ENCODE measurements at places on chromosomes 1 and 21. TPM values are rescaled to one million over a fixed set of nuclear protein-coding genes. Genes with fewer than 3 reads are reported as not detected.

GRCh38 chr1:246588159-246588721 lies 22.0 kb downstream of the CNST start:
- peaks cover 7% of the 10 kb centered on the region for H3K4me1 ChIP-seq
- no peak overlapping the region for H3K27ac ChIP-seq
- no peaks in the 10 kb centered on the region for H3K36me3 ChIP-seq
- DNase-seq = no peak

DNA sequence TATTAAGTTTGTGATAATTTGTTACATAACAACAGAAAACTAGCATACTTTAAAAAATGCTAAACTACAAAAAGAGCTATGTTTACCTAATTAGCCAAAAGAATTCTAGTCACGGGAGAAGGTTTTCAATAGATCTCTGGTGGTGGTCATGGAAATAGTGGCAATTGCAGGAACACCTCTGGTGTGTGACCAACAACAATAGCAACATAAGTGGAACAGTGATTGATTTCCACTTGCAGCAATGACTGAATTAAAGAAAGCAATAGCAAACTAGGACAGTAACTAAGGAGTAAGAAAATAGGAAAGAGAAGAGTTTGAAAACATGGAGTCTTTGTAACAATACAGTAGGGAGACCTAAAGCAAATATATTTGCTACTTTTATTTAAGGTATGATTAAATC lies 171.3 kb upstream of the ADGRL4 start:
- no peak overlapping the region for H3K27ac ChIP-seq
- no peak overlapping the region for H3K4me3 ChIP-seq
- no peaks in the 10 kb centered on the region for H3K36me3 ChIP-seq
- DNase-seq = no peak
- no peaks in the 10 kb centered on the region for H3K27me3 ChIP-seq

- no peaks in the 10 kb centered on the region for H3K36me3 ChIP-seq
- H3K27ac ChIP-seq = no peak overlapping the region
- H3K4me3 ChIP-seq = no peak overlapping the region
- H3K4me1 ChIP-seq = no peaks in the 10 kb centered on the region
- no peak for DNase-seq
Measured at GRCh38 chr1:68255301-68255700, 23.0 kb upstream of the WLS start.

- no peaks in the 10 kb centered on the region for H3K4me1 ChIP-seq
- no peaks in the 10 kb centered on the region for H3K36me3 ChIP-seq
- no peak for DNase-seq
- no peak overlapping the region for H3K4me3 ChIP-seq
- no peaks in the 10 kb centered on the region for H3K27me3 ChIP-seq
Measured at GRCh38 chr1:47646676-47647075, 208.8 kb downstream of the FOXD2 start.

GRCh38 chr1:206732992-206733391 lies 37.6 kb upstream of the IL19 start:
- no peaks in the 10 kb centered on the region for H3K4me1 ChIP-seq
- no peaks in the 10 kb centered on the region for H3K27me3 ChIP-seq
- no peaks in the 10 kb centered on the region for H3K36me3 ChIP-seq

DNA sequence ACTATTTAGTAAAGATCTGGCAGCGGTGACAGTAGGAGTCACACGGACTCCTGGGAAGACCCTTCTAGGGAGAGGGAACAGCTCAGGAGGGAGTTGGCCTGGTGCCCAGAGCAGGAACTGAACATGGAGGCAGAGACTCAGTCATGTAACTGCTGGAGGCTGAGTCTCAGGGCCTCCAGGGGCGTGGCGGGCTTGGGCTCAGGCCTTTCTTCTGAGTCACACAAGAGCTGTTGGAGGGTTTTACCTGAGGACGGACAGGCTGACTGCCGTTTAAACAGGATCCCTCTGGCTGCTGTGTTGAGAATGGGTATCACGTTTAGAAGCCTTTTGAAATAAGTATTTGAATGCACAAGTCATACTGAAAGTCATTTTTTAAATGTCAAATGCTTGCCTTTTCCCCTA lies 7.2 kb upstream of the ETS2 start:
- no peaks in the 10 kb centered on the region for H3K27me3 ChIP-seq
- H3K36me3 ChIP-seq = no peaks in the 10 kb centered on the region

DNA sequence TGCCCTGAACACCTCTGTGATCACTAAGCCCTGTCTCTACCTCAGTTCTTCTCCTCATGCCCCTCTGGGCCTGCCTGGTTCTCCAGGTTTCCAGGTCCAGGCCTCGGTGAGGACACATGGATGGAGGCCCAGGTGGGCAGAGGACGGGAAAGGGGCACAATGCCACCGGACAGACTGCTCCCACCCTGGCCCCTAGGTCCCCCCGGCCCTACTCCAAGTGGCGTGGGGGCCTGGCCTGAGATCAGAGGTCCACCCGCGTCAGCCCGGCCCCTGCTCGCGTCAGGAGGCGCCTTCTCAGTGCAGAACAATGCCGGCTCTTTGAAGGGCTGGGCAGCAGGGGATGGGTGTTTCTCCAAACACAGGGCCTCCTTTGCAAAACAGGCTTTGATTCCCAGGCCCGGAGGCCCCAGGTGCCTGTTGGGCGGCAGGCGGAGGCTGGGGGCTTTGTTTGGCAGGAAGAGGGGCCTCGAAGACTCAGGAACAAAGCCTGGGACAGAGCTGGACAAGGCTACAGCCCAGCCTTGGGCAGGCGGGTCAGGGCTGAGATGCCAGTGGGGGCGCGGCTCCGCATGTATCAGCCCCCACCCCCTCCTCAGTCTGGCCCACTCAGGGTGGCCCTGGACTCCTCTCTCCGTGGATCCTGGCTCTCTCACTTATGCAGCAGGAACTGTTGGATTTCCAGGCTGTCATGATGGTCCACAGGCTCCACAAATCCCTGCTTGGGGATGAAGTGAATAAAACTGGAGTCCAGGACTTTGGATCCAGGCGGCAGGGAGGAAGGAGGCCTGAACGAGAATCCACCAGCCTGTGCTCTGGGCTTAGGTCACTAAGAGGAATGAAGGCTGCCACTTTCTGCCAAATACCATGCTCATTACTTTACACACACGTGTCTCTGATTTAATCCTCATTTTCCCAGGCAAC lies 77.4 kb upstream of the SLC2A1 start:
- H3K4me3 ChIP-seq = no peak overlapping the region
- no peaks in the 10 kb centered on the region for H3K27me3 ChIP-seq
- no peaks in the 10 kb centered on the region for H3K4me1 ChIP-seq

GRCh38 chr21:33368124-33368523 lies 35.1 kb upstream of the IFNGR2 start:
- H3K4me1 ChIP-seq = no peaks in the 10 kb centered on the region
- no peak overlapping the region for H3K4me3 ChIP-seq
- no peaks in the 10 kb centered on the region for H3K36me3 ChIP-seq

GRCh38 chr1:199512037-199512710 lies 515.3 kb upstream of the NR5A2 start:
- H3K4me3 ChIP-seq = no peak overlapping the region
- no peaks in the 10 kb centered on the region for H3K27me3 ChIP-seq
- H3K36me3 ChIP-seq = no peaks in the 10 kb centered on the region
- no peaks in the 10 kb centered on the region for H3K4me1 ChIP-seq
- H3K27ac ChIP-seq = no peak overlapping the region

GRCh38 chr1:225765982-225766674 lies 11.5 kb upstream of the SRP9 start:
- H3K27me3 ChIP-seq = no peaks in the 10 kb centered on the region
- no peak overlapping the region for H3K4me3 ChIP-seq
- H3K27ac ChIP-seq = peak overlapping the region; percentile 85
- H3K4me1 ChIP-seq = peaks cover 45% of the 10 kb centered on the region
- H3K36me3 ChIP-seq = no peaks in the 10 kb centered on the region

DNA sequence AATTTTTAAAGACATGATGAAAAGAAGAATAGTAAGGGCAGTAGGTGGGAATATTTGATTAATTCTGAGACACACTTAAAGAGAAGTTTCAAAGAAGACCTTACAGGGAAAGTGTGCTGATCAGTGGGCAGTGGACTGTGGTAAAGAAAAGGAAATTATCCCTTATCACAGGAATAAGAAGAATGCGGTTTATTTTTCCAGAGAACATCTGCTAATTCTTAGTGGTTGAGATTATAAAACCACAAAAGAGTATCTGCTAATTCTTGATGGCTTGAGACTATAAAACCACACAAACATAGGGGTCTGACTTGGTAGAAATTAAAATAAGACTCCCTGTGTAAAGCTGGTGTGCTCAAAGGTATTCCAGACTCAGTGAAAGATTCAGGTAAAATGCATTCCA lies 60.0 kb upstream of the KCTD3 start:
- H3K4me3 ChIP-seq = no peak overlapping the region
- no peaks in the 10 kb centered on the region for H3K4me1 ChIP-seq
- no peaks in the 10 kb centered on the region for H3K36me3 ChIP-seq
- DNase-seq = no peak

- H3K36me3 ChIP-seq = no peaks in the 10 kb centered on the region
- H3K27me3 ChIP-seq = no peaks in the 10 kb centered on the region
- H3K4me1 ChIP-seq = no peaks in the 10 kb centered on the region
- H3K27ac ChIP-seq = no peak overlapping the region
- DNase-seq = no peak
Measured at GRCh38 chr1:189150624-189151023, 1327.0 kb downstream of the BRINP3 start.

- no peak overlapping the region for H3K27ac ChIP-seq
- no peaks in the 10 kb centered on the region for H3K36me3 ChIP-seq
- H3K4me3 ChIP-seq = no peak overlapping the region
- peaks cover 13% of the 10 kb centered on the region for H3K4me1 ChIP-seq
- no peak for DNase-seq
Measured at GRCh38 chr1:64549464-64550239, 79.7 kb downstream of the CACHD1 start.

KIF26B gene
- total RNA-seq = 1.9 TPM

CD34 gene
- total RNA-seq = 17.7 TPM

RPS6KA1 gene
- total RNA-seq = 4.8 TPM

SELENBP1 gene
- total RNA-seq = 65.6 TPM
